Left ventricle myocardium superior (tissue), 1 donor: ENCODE measurements at places on chromosomes 6 and 20. TPM values are rescaled to one million over a fixed set of nuclear protein-coding genes. Genes with fewer than 3 reads are reported as not detected.

Gene POM121L2
- not detected for total RNA-seq

Gene C20orf204
- 0.35 TPM for total RNA-seq

Gene ENPP5
- 3.2 TPM for total RNA-seq

DNA sequence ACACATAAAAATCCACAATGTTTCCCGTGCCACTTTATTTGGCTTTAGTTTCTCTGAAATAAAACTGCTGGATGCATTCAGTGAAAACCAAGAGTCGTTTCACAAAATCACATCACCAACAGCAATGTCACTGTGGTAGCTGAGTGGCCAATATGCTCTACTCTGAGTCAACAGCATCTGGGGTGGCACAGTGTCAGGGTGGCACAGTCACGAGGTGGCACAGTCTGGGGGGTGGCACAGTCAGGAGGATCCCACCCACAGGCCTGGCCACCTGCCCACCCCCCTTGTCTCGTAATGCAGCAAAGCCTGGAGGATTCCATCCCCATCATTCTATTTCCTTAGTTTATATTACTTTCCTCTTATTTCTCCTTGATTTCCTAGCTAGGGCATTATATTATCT, 87.0 kb downstream of the ANKRD60 start:
- no peak for DNase-seq
